ENCODE measurements at places on chromosomes 6 and 20.

DNA sequence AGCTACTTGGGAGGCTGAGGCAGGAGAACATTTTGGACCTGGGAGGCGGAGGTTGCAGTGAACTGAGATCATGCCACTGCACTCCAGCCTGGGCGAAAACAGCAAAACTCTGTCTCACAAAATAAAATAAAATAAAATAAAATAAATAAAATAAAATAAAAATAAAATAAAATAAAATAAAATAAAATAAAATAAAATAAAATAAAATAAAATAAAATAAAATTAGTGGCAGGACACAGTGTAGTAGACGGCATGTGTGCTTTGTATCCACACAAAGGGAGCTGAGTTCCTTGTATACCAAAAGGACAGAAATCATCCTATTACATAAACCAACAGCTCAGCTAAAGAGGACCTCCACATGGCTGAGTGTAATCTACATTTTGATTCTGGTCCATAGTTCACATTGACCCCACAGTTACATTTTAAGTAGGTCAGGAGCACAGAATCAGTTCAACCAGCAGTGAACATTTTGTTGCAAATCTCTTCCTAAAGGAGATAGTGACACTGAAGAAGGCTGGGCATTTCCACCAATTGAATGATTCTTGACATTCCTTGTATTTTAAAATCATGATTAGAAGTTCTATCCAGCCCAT lies 91.7 kb upstream of the MAP7 start:
- no peak for DNase-seq

- DNase-seq = no peak
Measured at GRCh38 chr20:4592316-4593148, 129.2 kb upstream of the PRND start.

DNA sequence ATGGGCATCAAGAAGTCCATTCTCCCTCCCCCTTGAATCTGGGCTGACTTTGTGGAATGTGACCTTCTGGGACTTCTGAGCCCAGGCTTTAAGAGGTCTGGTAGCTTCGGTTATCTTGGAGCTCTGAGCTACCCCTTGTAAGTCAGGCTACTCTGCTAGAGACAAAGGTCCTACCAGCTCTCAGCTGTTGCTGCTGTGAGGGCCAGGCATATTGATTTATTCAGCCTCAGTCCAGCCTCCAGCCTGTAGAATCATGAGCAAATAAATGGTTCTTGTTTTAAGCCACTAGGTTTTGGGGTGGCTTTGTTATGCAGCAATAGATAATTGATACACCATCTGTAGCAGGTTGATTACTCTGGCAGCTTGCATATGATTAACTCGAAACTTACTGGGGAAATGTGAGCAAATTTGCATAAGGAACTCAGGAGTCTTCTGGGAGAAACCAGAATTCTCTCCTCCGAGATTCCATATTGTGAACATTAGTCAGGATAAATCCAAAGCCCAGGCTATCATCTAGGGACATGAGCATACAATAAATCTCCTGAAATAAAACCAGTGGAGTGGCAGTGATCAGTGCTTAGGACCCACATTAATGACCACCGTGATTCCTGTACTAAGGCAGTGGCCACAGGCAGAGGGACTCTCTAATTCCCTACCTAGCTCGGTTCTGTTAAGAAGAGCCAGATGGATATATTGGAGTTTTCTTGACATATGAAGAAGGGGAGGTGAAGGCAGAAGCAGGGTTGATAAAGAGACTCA lies 336.1 kb downstream of the CDC5L start:
- DNase-seq = no peak

GRCh38 chr6:100881707-100882040 lies 545 bp upstream of the ASCC3 start:
- no peak for DNase-seq

- DNase-seq = no peak
Measured at GRCh38 chr6:158769771-158770432, 49.3 kb downstream of the EZR start.

- DNase-seq = no peak
Measured at GRCh38 chr6:105194106-105194505, 14.3 kb upstream of the POPDC3 start.

DNA sequence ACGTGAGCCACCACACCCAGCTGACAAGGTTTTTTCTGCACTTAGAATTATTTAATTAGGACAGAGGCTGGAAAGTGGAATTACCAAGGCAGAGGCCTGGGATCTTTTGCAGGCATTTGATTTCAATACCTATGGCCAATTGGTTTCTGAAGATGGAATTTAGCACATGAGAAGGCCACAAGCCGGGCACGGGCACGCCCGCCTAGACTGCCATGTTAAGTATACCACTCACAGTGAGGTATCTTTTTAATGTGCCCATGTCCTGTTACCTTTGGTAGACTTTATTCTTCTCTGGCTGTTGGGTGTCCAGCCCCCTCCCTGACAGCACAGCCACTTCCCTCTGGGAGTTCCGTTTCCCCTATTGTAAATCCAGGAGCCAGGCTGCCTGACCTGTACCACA lies 18.0 kb upstream of the TAF8 start:
- no peak for DNase-seq

DNA sequence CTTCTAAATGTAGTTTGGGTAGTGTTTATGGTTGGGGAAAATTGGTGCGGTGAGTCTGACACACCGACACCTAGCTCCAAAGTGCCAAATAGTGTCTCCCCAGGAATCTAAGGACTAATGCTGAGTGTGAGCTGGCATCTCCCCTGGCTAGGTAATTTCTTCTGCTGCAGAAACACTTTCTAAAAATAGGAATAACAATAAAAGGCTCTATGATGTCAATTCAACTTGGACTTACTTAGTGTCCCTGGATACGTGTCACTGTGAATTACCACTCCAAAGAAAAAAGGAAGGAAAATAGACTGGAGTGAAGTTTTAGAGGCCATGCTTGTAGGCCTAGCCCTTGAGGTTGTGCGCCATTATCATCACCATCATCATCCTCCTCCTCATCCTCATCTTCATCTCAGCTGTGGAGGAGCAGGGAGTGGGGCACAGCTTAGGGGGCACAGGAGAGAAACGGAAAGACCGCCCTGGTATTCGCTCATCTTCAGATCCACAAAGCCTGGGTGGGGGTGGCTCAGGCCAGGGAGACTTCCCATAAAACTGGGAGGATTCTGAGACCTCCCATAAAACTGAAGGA lies 89.6 kb downstream of the TBC1D7 start:
- no peak for DNase-seq

DNA sequence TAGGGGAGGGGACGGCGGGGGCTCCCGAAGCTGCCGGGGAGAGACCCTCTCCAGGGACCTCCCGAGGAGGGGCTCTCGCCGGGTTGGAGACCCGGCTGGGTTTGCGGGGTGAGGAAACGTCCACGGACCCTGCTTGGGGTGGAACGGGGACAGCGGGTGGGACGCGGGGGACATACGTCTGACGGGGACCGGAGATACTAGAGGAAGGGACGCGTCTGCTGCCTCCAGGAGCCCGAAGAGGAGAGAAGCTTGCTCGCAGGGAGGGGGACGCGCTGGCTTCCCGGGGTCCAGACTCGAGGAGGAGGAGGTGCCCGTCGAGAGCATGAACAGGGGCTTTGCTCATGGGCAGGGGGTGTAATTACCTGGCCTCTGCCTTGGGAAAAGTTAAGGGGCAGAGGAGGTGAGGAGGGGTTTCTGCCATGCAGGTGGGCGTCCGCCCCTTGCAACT lies 593 bp downstream of the DNMT3B start:
- no peak for DNase-seq

DNA sequence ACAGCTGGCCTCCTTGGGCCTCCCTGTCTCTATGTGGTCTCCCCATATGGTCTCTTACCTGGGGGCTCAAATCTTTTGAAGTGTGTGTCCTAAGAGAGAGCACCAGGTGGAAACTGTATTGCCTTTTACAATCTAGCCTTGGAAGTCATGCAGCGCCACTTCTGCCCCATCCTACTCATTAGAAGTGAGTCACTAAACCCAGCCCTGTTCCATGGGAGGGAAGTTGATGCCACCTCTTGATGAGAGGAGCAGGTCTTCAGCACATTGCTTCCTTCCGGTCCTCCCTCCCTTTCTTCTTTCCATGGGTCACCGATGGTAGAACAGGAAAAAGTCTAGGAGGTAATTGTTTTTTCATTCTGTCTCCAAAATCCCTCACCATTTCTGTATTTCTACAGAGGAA lies 156.3 kb downstream of the FOXA2 start:
- DNase-seq = no peak

GRCh38 chr6:4103929-4104328 lies 25.0 kb upstream of the FAM217A start:
- DNase-seq = no peak

DNA sequence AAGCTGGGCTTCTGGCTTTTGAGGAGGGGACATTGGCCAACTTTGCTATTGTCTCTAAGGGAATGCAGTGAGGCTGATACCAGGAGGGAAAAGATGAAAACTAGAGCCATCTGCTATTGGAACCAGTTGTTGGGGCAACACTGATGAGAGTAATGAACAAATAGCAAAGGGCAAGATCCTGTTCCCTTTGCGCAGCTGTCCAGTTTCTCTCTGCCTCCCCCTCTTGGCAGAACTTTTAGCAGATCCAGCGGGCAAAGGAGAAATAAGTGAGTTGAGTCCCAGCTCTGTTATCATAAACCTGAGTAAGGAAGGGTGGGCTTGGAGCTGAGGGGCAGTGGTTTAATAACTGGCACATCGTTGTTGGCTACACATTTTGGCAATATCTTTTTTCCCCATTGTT lies 126.8 kb downstream of the AKAP7 start:
- DNase-seq = no peak

DNA sequence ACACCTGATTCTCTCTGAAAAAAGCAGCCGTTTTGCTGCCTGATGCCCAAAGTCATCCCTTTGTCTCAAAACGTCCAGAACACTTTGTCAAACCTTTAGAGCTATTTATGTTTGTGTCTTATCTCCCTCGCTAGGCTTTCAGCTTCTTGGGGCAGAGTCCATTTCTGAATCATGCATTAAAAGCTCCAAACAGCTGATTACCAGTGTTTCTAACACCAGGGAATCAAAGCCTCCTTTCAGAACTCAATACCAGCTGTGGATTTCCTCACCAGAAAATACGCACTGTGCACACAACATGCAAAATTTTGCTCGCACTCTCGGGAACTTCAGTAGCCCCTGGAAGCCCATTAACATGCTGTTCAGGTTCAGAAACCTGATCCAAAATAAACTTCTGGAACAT lies 333.3 kb downstream of the HACE1 start:
- no peak for DNase-seq

DNA sequence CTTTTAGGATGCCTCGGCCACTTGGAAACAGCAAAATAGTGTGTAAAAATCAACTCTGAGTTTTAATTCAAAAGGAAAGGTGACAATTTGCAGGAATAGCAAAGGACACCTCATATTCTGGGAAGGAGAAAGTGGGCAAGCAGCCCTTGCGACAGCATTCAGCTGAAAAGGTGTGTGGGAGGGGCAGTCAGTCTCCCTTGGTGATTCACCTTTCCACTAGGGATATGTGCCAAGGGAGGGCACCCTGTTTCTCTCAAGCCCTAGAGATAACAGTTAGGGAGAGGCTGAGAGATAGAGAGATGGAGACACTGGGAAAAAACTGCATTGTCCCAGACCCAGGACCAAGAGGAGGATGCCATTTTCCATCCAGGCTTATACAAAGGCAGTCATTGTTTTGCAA lies 228.1 kb downstream of the EPM2A start:
- DNase-seq = no peak

DNA sequence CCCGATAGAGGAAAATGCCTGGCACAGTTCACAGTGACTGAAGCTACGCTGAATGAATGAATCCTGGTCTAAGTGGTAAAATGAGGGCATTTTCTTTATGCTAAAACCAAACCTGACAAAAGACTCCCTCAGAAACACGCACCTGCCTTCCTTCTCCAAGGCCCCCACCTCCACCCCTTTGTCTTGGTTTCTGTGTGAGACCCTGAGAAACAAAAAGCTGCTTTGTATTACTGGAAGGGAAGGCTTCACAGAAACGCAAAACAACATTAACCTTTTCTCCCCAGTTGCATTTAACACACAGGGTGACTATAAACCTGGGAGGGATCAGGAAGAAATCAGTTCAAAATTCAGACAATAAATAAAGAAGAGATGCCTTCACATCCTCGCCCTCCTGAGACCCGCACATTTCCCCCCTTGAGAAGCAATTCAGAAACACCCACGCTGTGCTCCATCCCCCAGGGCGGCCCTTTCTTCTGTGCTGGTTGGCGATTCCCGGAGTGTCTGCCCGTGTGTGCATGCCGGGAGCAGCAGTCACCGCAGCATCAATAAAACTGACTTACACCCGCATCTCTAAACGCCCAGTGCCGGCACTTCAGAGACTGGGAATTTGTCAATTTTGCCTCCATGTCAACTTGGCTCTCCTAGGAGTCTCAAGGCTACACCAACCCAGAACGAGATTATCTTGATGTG lies 67.2 kb upstream of the TRAF3IP2 start:
- DNase-seq = no peak

DNA sequence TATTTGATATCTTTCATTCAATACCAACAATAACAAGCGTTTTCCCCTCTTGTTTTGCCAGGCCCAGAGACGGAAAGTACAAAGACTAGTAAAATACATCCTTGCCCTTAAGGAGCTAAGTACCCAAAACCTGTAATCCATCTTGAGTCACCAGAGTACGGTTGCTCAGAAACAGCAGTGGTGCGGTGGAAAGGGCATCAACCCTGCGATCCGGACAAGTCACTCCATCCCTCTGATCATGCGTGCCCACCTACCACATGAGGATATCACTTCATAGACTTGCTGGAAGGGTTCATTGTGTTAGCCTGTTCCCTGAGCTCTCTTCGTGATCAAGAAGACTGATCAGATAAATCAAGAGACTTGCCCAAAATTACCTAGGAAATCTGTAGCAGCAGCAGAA lies 1.9 kb downstream of the TOMM34 start:
- no peak for DNase-seq

DNA sequence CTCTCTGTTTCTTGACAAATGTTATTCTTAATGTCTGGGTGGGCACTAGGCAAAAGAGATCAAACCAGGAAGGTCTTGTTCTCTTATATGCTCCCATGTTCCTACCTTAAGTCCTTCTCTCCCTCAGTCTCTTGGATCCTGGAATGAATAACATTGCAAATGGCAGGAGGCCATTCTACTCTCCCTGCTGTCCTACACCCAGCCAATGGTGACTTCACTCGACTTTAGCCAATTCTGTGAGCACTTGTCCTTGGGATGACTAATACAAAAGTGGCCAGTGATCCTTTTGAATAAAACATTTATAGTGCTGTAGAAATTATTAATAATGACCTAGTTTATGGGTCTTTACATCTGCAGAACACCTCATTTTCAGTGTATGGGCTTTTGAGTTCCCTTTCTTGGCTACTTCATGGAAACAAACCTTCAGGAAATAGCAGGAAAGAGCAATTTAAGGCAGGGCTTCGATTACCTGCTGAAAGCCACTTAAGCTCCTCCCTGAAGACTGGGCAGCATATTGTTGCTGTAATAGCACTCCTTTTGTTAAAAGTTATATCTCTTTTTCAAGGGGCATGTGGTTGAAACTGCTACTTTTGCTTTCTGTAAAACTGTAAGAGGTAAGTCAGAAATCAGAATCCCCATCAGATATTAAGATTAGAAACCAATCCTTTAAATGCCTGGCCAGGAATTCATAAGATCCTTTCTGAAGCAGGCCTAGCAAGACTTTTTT lies 10.5 kb downstream of the OTOR start:
- no peak for DNase-seq

GRCh38 chr6:84258866-84259265 lies 31.4 kb upstream of the CEP162 start:
- no peak for DNase-seq

GRCh38 chr20:1299522-1299921 lies 29.4 kb downstream of the SDCBP2 start:
- DNase-seq = no peak
